ENCODE measurements at places on chromosomes 11 and 22.

DNA sequence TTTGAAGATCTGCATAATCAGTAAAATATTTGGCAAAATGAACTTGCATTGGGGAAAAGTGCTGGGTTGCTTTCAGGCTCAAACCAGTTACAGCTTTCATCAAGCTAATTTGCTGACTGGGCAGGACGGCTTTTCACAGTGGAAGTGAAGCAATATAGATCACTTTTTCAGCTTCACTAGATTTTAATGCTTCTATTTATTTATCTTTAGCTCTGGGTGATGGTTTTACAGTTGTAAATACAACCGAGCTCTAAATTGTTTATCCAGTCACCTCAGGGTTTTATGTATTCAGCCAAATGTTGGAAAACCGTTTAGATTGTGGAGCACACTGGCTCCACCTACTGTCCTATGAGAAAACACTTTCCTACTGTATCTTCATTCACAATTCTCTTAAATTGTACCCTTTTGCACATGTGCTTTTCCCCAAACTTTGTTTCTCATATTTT lies 58.2 kb downstream of the ACER3 start:
- peak; percentile 10 for DNase-seq

- no peak for DNase-seq
These were observed 78.5 kb downstream of the CYP2R1 start for GRCh38 chr11:14813516-14813915.

GRCh38 chr11:116605543-116606459 lies 167.0 kb downstream of the BUD13 start:
- DNase-seq = peak; percentile 64

DNA sequence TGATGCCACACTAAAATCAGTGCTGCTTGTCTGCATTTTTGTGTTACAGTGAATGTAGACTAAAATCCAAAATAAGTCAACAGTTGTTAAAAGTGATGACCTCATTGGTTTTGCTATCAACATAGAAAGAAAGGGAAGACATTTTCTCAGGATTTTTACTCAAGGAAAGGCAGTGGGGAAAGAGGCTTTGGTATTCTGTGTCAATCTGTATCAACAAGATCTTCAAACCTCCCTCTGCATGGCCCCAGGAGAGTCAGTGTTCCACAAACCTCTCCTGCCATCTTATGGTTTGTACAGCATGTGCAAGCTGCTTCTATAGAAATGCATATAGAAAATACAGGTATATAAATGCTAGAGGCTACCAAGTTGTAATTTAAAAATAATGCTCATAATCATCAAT lies 13.8 kb upstream of the OR51M1 start:
- DNase-seq = peak; percentile 0

- no peak for DNase-seq
These were observed 8.0 kb downstream of the CAPN5 start for GRCh38 chr11:77074626-77075221.

- no peak for DNase-seq
These were observed 236.6 kb downstream of the GRIK4 start for GRCh38 chr11:120747850-120748814.

DNA sequence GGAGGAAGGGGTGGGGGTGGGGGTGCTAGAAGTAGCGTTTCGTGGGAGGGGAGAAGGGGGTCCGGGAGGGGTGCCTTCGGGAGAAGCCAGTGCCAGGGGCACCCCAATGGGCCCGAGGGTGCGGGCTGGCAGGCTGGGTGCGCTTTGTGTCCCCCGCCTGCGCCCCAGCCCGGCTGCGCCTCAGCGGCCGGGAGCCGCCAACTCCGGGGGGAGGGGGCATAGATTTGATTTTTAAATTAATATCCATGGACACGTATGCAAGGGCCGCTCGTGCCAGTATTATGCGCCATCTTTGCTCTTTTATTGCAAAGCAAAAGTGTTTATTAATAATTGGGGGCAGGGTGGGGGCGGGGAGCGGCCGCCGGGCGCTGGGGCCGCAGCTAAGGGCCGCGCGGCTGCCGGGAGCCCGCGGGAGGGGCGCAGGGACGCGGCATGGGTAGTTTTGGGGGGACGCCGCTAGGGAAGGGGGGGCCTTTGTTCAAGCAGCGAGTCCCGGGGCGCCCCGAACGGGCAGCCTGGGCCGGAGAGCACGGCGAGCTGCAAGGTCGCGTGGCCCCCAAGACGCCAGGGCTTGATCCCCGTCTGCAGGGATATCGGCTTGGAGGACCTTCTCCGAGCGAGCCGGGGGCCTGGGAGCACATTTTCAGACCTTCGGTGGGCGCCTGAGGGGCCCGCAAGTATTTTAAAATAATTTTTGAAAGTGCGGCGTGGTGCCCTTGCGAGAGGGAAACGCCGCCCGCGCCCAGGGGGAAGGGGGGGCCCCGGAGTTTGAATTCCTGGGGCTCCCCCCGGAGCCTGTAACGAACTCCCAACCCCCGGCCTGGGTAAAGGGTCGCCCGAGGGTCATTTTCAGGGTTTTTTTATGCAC lies 959 bp downstream of the CCND1 start:
- no peak for DNase-seq

DNA sequence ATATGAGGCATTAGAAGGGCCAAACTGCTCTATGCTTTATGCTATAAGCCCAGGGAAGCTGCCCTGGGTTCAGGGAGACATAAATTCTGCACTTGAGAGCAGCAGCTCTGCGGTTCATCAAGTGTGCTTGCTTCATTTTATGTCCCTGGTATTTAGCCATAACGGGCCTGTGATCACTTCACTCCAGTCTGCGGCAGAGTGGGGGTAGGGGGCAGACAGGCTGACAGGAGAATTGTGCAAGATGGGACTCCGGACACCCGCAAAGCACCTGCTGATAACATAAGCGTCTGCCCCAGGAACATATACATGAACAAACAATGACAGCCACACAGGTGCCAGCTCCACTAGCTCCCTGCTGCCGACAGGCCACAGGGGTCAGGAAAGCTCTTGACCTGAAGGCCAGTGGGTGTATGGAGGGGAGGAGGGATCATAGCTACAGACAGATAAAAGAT lies 56.1 kb downstream of the SMCO4 start:
- peak; percentile 83 for DNase-seq

DNA sequence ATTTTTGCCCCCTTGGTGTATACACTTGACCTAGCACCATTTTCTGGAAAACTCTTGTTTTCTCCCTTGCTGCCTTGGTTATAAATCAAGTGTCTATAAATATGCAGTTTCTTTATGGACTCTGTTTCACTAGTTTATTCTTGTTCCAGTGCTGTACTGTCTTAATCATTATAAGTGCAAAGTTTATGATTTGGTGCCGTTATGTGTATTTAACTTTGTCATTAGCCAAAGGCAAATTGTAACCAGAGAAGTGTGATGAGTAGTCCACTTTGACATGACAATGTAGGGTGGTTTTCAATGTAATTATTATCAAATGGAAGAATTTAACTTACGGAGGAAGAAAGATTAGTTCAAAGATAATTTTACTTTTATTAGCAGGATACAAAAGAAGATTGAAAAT lies 40.3 kb downstream of the SPECC1L start:
- no peak for DNase-seq

GRCh38 chr11:21975242-21975641 lies 217.6 kb upstream of the ANO5 start:
- no peak for DNase-seq

DNA sequence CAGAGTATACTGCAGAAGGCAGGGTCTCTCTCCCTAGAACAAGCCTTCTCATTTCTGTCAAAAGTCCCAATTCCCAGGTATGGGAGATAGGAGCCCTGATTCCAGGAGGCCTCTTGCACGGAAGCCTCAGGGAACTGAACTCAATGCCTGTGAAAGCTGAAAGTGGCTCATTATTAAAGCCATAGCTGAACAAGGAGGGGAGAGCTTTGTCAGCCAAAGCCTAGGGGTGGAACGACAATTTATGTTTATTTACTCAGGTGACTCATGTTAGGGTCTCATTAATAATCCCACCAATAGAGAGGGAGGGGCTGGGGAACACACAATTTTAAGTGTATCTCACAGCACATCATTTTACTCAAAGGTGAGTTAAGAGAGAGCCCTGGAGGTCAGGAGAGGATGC lies 44.9 kb downstream of the DSCAML1 start:
- DNase-seq = no peak

GRCh38 chr11:92967178-92967577 lies 2.3 kb upstream of the MTNR1B start:
- DNase-seq = no peak

- DNase-seq = no peak
These were observed 1.5 kb downstream of the ATM start for GRCh38 chr11:108224366-108224765.

- DNase-seq = peak; percentile 74
These were observed 10.3 kb downstream of the PRDM10 start for GRCh38 chr11:129992161-129992944.

DNA sequence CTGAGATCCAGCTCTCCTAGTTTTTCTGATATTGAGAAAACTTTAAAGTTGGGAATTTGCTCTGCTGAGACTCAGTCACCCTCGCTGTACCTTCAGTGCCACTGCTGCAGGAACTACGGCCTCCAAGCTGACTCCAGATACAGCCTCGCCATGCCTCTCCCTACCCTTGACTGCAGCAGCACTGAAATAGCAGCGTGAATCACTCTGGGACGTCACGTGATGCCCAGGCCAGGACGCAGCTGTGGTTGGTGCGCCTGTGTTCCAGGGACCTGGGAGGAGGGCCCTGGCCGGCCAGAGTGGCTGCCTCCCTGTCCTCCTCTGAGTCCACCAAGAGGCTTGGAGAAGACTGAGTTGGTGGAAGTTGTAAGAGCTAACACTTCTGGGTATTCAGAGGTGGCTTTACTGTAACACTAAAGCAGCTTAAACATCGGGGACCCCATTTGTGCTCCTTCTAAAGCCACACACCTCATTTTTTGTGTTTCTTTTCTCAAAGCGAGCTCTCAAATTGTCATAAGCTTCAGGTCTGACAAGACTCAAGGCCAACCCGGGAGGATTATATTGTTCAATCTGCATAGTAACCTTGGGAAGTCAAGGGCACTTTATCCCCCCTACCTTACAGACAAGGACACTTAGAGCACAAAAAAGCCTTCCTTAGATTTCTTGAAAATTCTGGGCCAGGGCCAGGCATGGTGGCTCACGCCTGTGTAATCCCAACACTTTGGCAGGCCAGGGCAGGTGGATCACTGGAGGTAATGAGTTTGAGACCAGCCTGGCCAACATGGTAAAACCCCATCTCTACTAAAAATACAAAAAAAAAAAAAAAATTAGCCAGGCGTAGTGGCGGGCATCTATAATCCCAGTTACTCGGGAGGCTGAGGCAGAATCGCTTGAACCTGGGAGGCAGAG lies 4.2 kb upstream of the STIP1 start:
- DNase-seq = no peak

- DNase-seq = no peak
These were observed 22.7 kb upstream of the RRM1 start for GRCh38 chr11:4071914-4072313.

DNA sequence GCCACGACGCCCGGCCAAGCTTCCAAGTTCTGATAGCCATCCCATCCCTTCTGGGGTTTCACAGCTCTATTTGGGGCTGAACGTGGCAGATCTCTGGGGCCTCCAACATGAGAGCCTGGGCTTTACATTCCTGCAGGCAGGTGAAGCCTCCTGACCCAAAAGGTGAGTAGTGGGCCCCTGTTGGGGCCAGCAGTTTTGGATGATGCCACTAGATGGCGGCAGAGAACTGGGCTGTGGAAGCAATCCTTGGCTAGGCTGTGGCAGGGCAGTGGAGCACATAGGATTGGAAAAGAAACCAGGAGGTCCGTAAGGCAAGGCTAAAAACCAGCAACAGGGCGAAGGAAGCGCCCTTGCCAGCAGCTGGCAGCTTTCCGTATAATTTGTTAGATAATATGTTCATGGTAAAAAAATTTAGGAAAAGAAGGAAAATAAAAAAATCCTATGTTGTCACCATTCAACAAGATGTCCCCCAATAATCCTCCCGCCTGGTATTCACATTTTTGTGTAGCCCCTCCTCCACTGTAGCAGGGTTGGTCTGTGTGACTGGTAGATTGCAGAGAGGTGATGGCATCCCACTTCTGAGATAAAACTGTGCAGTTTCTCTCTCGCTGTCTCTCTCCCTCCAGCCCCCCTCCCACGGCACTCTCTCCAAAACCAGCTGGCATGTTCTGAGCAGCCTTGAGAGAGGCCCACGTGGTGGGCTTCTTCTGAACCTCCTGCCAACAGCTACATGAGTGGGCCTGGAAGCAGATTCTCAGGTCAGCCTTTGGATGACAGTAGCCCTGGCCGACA lies 43.6 kb upstream of the OR4B1 start:
- DNase-seq = peak; percentile 83

DNA sequence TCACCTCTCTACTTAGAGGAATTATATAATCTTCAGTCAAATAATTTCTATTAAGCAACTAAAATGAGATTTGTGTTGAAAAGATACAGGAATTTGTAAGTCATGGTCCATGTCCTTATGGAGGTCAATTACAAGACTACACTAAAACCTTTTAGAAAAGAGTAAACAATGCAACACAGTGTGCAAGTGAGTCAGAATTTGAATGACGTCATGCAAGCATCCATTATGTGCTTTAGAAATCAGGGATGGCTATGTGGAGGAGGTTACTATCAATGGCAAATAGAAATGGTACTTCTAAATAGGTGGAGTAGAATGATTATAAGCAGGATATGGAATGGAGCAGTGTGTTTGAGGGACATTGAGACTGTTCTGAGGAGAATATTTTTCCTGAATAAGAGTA lies 16.6 kb downstream of the OR10D3 start:
- no peak for DNase-seq

DNA sequence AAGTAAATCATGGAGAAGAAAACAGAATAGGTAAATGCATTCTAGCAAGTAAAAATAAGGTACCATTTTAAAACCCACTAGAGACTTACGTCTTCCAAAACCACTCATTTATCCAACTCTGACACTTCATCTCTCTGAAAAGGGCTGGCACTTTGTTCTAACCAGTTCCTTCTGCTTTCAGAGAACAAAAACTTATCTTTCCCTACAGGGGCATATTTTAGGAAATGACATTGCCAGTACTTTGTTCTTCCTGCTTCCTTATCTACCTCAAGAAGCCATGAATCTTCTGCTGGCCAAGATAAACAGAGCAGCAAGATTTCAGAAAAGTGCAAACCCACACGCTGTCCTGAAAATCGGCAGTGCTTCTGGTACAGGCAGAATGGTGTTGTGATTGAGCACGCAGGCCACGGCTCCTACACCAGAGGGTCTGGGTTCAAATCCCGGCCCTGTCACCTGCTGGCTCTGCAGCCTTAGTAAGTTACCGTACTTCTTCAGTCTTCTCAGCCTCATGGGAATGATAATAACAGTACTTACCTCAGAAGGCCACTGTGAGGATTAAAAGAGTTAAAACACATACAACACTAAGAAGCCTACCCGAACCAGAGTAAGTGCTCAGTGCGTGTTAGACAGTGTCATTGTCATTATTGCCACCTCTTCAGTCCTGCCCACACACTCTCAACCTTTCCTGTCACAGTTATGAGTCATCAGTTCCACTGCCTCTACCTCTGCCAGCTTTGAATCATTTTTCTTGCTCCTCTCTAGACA lies 11.0 kb downstream of the MPZL3 start:
- no peak for DNase-seq

GRCh38 chr11:75655605-75656004 lies 13.2 kb downstream of the MAP6 start:
- no peak for DNase-seq

Measured in HuH-7 (cell line).